Mesenteric fat pad (tissue), 1 donor: ENCODE measurements at places on chromosomes 4 and X. TPM values are rescaled to one million over a fixed set of nuclear protein-coding genes. Genes with fewer than 3 reads are reported as not detected.

Gene NMU
- total RNA-seq: not detected

Gene RTL5
- 7.5 TPM for total RNA-seq

Gene RASGEF1B
- 32.5 TPM for total RNA-seq

Gene RHOXF2B
- total RNA-seq: not detected

Gene CCDC110
- total RNA-seq: 0.19 TPM

Gene C4orf50
- total RNA-seq: not detected

Gene APLN
- total RNA-seq: 5.6 TPM

Gene SSX7
- not detected for total RNA-seq

Gene KLB
- 7.4 TPM for total RNA-seq
